ENCODE measurements at places on chromosomes 6 and 20.

GRCh38 chr6:62707156-62707555 lies 421.1 kb upstream of the KHDRBS2 start:
- no peak for DNase-seq

GRCh38 chr6:6654599-6655575 lies 66.4 kb downstream of the LY86 start:
- no peak for DNase-seq

- DNase-seq = peak; percentile 59
Observed at GRCh38 chr20:5608442-5609161, 141.6 kb upstream of the SHLD1 start.

DNA sequence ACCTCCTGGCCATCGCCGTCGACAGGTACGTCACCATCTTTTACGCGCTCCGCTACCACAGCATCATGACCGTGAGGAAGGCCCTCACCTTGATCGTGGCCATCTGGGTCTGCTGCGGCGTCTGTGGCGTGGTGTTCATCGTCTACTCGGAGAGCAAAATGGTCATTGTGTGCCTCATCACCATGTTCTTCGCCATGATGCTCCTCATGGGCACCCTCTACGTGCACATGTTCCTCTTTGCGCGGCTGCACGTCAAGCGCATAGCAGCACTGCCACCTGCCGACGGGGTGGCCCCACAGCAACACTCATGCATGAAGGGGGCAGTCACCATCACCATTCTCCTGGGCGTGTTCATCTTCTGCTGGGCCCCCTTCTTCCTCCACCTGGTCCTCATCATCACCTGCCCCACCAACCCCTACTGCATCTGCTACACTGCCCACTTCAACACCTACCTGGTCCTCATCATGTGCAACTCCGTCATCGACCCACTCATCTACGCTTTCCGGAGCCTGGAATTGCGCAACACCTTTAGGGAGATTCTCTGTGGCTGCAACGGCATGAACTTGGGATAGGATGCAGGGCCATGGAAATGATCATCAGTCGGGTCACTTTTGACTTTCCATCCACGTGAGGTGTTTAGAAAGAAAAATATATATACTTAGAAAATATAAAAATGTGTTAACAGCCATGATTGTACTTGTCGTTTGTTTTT lies 868 bp downstream of the MC3R start:
- DNase-seq = no peak

DNA sequence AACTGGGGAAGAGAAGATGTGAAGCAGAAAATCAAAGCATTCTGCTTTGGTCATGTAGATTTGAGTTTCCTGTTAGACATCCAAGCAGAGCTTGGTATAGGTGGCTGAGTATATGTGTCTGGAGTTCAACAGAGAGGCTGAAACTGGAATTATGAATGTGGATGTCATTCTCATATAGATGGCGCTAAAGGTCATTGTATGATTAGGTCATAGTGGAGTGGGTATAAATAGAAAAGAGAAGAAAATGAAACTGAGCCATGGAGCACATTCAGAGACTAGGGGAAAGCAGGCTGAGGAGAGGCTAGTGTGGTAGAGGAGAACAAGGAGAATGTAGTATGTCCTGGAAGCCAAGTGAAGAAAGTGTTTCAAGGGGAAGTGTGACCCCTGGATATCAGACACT lies 295.6 kb upstream of the PLN start:
- DNase-seq = no peak

DNA sequence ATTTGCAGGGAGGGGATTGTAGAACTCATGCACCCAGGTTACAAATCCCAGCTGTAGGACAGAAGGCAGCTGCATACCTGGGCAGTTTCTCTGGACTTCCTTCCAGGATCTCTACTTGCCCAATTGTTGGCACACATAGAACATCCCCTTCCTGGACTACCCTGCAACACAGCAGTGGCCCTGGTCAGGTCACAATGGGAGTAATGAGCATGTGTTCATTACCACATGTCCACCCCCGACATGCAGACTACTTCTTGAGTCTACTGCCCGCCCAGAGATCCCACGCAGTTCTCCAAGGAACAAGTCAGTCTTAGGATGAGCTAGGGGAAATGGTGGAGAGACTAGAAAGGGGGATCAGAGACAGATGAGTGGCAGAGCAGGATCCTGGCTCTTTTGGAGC lies 5.1 kb downstream of the PEX6 start:
- DNase-seq = no peak

DNA sequence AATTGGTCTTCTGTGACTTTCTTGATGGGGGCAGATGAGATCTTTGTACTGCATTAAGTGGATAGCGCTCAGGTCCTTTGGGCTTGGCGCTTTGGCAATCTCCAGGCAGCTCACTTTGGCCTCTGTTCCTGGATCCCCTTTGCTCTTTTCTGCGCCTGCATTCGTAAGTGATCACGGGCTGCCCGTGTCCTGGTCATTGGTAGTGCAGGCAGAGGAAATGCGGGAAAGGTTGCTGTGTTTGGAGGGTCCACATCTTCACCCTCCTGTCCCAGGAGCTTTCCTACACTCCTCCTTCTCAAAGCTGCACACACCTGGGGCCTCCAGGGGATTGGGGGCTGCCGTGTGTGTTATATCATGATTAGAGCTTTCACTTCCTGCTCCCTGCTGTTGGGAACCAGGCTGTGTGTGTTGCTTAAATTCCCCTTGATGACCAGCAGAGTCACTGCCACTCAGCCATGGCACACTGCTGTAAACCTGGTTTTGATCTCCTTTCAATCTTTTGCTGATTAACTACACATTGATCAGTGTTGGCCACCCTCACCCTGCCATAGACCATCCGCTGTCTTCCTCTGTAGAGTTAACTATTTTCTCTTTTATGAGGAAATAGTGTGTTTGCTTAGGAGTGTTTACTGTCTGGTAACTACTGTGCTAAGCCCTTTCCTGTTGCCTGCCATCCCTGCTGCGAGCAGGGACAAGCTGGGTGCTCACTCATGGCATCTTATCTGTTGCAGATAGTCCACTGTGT lies 13.0 kb upstream of the SNHG17 start:
- no peak for DNase-seq

GRCh38 chr20:61982191-61982950 lies 83.3 kb downstream of the TAF4 start:
- DNase-seq = no peak

- peak; percentile 42 for DNase-seq
Observed at GRCh38 chr6:63923139-63923739, 287.6 kb downstream of the PHF3 start.

DNA sequence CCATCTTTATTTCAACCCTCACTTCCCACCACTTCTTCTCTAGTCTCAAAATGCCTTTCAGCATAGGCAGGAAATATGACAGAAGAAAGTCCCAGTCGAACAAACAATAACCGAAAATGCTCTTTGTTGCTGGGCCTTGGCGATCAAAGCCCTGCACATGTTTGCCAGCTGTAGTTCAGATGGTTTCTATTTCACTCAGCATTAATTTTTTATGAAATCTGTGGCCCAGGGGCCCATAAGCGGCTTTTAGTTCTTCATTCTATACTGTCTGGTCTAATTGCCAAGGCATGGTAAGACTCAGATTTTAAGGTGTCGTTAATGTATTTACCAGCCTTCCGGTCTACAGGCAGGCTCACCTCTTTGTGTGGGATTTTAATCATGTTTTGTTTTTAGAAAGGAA lies 10.9 kb upstream of the F13A1 start:
- DNase-seq = no peak

DNA sequence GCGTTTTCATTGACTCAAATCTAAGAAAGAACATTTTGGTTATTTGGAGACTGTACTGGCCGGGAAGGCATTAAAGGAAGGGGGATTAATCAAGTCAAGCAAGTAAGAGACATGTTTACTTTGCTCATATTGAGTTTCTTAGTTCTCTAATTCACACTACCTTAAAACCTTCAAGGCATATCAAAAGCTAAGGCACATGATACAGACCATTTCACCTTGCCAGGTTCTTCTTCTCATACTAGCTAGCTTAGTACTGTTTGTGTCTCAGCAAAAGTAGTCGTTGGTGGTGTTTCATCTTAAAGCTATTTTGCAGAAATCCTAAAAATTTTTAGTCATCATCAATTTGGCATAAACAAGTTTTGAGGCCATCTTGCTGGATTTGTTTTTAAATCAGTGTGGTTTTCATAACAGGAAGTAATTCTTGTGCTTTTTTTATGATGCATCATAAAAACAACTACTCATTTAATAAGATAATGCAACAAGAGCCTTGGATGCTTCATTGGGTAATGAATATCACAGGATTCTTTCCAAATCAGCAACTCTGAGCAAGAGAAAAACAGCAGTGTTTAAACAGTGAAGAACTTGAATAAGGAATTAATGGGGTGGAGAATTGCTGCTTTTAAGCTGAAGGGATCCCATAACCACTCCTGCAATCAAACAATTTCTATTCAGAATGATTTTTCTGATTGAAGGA lies 425.3 kb downstream of the EPM2A start:
- DNase-seq = no peak

GRCh38 chr6:52410979-52411378 lies 9.2 kb upstream of the EFHC1 start:
- DNase-seq = no peak

- no peak for DNase-seq
Observed at GRCh38 chr6:155628306-155628705, 172.7 kb upstream of the NOX3 start.

- DNase-seq = no peak
Observed at GRCh38 chr6:90229331-90230010, 67.2 kb downstream of the BACH2 start.

- no peak for DNase-seq
Observed at GRCh38 chr6:140824595-140824994, 1308.1 kb upstream of the GJE1 start.

DNA sequence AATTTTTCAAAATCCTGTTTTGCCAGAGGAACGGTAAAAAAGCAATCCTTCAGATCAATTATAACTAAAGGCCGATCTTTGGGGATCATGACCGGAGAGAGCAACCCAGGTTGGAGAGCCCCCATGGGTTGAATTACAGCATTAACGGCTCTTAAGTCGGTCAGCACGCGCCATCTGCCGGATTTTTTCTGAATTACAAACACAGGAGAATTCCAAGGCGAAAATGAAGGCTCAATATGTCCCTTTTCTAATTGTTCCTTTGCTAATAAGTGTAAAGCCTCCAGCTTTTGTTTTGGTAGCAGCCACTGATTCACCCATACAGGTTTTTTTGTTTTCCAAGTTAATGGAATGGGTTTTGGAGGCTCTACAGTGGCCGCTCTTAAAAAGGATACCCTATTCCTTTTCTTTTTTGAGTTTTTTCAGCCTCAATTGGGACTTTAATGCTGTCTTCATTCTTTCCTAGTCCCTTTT lies 16.9 kb upstream of the PTCRA start:
- DNase-seq = peak; percentile 85

DNA sequence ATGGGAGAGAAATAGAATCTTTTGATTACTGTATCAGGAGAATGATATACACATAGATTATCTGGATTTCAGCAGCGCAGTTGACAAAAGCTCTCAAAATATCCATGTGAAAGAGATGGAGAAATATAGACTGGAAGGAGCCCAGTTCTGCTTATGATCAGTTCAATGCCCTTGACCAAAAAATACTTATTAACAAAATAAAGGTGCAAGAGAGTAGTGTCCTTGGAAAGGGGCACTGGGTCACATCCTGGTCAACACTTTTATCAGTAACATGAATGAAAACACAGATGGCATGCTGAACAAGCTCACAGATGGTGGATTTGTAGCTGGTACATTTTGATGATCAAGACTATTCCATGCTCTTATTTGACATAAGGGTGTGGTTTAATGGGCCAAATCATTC lies 63.9 kb upstream of the PLEKHG1 start:
- DNase-seq = no peak

- no peak for DNase-seq
Observed at GRCh38 chr6:43517505-43518357, 842 bp downstream of the POLR1C start.

- DNase-seq = no peak
Observed at GRCh38 chr6:132065556-132065955, 114.4 kb upstream of the CCN2 start.

DNA sequence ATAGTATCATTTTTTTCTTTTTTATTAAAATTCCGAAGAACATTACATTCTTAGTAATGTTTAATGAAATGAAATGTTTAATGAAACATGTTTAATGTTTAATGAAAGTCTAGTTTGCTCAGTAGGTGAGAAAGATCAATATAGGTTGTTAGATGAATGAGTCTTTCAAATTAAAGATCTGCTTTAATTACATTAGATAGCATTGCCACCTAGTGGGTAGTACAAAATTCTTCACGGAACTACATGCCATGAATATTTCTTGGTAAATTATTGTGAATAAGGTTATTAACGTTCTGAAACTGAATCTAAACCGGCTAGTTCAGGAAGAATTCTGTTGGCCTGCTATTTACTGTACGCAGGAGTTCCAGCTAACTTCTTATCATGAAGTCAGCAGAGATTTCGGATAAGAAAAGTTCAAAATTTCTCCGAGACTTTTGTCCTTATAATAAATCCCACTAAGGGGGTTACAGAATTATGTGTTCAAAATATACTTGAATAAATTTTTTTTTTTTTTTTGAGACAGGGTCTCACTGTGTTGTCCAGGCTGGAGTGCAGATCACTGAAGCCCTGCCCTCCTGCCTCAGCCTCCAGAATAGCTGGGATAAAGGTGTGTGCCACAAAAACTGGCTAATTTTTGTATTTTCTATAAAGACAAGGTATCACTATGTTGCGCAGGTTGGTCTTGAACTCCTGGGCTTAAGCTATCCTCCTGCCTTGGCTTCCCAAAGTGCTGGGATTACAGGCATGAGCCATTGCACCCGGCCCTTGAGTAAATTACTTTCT lies 7.9 kb upstream of the GMNN start:
- DNase-seq = peak; percentile 16

DNA sequence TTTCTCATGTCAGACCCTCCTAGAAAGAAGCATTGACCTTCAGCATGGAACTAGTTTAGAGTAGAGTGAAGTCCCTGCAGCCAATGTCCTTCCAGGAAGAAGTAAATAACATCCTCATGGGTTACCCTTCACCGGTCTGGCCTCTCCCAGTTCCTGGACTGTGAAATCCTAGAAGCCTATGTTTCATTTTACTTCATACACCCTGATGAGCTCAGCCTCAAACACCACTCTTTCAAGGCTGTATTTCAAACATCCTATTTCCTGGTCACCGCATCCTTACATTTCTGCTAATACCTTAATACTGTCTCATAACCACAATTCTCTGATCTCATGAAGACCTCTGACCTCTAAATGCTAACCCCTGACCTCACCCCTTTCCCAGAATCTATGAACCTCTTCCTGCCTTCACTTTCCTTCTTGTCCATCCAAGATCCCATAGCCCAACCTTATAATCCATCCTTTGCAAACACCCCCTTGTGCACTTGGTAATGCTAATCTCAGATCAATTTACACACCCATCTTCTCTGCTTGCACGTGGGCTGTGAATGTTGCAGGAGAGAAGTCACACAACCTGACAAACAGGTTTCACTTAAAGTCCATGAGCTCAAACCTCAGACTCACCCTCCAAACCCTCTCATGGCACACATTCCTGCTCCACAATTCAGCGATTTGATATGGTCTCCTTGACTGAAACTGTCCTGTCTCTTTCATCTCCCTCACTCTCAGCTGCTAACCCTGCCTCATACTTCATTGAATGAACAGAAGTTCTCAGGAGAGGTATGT lies 30.2 kb downstream of the SLC2A10 start:
- no peak for DNase-seq

- no peak for DNase-seq
Observed at GRCh38 chr6:118476551-118476950, 71.5 kb upstream of the PLN start.

- no peak for DNase-seq
Observed at GRCh38 chr6:1124885-1125284, 187.0 kb upstream of the FOXQ1 start.

GRCh38 chr6:84599991-84600390 lies 164.4 kb downstream of the TBX18 start:
- no peak for DNase-seq

- DNase-seq = no peak
Observed at GRCh38 chr6:28659250-28659566, 133.5 kb downstream of the GPX5 start.
